ENCODE measurements at places on chromosomes 1 and 21.

- peak; percentile 77 for DNase-seq
These were observed 151.9 kb downstream of the MAGI3 start for GRCh38 chr1:113542221-113542701.

- no peak for DNase-seq
These were observed 1122.9 kb upstream of the B3GALT2 start for GRCh38 chr1:194309269-194309668.

DNA sequence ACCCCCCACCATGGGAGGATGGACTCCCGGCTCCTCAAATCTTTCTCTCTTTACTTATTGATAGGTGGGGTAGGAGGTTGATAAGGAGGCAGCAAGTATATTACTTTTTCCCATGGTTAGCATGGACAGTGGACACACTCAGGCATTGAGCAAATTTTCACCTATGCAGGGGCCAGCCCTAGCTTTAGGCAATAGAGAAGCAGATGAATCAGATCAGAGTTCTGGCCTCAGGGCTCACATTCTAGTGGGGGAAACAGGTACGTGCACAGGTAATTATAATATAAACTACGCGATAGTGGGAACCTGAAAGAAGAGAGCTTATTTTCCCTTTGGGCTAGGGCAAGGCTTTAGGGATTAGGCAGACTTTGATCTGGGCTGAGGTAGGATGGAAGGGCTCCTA, 13.5 kb upstream of the FOXE3 start:
- DNase-seq = no peak

GRCh38 chr1:159081626-159082025, 5.1 kb upstream of the AIM2 start:
- DNase-seq = no peak

DNA sequence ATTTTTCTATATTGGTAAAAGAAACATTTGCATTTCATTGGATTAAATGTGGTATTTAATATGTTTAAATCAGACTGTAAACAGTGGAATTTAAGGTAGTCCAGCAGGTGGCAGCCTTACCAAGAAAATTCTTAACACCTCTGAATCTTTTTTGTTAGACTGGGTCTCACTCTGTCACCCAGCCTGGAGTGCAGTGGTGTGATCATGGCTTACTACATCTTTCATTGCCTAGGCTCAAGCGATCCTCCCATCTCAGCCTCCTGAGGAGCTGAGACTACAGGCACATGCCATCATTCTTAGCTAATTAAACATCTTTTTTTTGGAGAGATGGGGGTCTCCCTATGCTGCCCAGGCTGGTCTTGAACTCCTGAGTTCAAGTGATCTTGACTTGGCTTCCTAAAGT, 98.8 kb downstream of the RABGAP1L start:
- no peak for DNase-seq

- DNase-seq = no peak
These were observed 125.8 kb downstream of the KAZN start for GRCh38 chr1:14724246-14724645.

DNA sequence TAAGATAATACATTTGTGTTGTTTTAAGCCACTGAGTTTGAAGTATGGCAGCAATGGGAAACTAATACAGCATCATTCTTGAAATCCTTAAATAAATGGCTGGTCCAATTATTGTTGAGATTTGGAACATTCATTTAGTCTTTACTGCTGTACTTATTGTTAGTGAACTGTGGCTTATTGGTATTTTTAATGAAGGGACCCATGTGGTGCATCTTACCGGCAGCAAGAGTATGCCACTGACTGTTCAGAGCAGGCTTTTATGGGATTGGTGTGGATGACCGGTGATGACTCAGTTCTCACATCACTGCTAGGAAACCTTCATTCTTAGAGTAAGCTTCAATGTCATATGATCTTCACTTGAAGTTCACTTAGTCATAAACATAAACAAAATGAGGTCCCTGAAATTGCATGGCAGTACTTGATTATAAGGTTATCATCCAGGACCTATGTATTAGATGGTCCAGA, 31.5 kb downstream of the PRKAA2 start:
- DNase-seq = peak; percentile 71

DNA sequence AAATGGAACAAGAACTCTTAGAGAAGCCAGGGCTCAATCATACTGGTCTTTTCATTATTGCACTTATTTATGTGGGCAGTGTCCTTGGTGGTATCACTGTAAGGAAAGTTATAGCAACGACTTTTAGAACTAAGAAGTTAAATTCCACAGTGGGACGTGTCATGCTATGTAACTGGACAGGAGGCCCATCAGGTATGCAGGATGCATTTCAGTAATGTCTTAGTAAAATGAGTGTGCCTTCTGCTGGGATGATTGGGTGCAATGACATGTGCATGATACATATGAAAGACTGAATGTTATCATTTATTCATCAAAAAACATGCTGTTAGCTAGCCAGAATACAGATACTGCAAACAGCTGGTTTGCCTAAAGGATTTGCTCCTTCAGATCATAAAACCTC, 6.9 kb upstream of the ATP1B1 start:
- DNase-seq = no peak

DNA sequence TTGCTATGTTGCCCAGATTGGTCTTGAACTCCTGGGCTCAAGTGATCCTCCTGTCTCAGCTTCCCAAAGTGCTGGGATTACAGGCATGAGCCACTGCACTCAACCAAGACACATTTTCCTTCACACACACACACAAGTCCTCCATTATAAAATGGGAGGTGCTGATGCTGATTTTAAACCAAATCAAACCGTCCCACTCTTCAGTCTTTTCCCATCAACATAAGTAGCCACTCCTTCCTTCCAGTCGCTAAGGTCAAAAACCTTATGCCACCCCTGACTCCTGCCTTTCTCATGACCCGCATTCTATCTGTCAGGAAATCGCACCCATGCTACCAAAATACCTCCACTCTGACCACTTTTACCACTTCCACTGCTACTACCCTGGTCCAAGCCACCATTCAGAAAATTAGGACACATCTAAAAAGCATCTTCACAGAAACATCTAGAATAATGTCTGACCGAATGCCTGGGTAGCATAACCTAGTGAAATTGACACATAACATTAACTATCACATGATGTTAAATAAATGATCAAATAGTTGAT, 28.0 kb upstream of the IFNGR2 start:
- DNase-seq = no peak

- DNase-seq = peak; percentile 19
These were observed 72.2 kb downstream of the PHTF1 start for GRCh38 chr1:113686891-113687618.
